Stimulated activated CD4-positive, alpha-beta T cell treated with anti-CD3 and anti-CD28 coated beads, Interleukin-2, amount 100 ng/mL, for 24 hours (primary cell): ENCODE measurements at places on chromosomes 1 and 21.

GRCh38 chr1:199857108-199857507 is 170.4 kb upstream of the NR5A2 start:
- no peak for DNase-seq

GRCh38 chr1:68141071-68142021 is 90.9 kb upstream of the DIRAS3 start:
- no peak for DNase-seq

DNA sequence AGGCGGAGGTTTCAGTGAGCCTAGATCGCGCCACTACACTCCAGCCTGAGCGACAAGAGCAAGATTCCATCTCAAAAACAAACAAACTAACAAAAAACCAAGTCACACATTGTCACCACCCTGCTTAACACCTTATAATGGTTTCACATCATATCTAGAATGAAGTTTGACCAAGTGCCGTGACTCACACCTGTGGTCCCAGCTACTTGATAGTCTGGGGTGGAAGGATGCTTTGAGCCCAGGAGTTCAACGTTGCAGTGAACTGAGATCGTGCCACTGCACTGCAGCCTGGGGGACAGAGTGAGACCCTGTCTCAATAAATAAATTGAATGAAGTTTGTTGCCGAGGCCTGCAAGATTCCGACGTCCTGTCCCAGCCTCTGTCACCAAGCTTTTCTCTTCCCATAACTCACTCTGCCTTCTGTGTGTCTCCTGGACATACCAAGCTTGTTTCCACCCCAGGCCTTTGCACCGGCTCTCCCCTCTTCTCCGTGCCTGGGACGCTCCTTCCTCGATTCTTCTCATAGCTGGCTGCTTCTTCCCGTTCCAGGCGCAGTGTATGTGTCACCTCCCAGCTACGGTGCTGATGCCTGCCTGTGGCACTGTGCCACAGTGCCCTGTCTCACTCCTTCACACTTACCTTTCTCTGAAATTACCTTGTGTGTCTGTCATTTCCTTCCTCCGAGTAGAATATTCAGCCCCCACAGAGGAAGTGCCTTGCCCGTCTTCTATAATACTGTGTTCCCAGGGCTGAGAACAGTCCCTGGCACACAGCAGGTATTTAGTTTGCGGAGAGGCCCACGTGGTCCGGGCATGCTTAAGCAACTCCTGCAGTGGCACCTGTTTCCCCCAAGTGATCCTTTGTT is 3.8 kb upstream of the SELENON start:
- DNase-seq = peak; percentile 49

DNA sequence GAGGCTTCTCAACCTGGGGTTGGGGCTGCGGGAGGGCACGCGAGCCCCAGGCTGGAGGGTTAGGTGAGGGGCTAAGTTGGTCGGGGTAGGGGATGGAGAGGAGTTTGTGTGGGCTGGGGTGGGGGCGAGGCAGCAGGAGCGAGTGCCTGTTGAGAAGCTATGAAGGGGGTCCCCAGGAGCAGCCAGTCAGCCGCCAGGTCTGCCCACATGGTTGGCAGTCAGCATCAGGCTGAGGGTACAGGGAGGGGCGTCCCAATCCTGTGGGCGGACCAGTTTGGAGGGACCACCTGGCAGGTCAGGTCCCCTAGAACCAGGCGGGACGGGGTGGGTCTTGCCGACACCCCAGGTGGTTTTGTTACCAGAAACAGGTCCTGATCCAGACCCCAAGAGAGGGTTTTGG is 400 bp upstream of the TRIM17 start:
- DNase-seq = no peak

- no peak for DNase-seq
Measured at GRCh38 chr1:65232461-65232990, 76.8 kb upstream of the DNAJC6 start.

DNA sequence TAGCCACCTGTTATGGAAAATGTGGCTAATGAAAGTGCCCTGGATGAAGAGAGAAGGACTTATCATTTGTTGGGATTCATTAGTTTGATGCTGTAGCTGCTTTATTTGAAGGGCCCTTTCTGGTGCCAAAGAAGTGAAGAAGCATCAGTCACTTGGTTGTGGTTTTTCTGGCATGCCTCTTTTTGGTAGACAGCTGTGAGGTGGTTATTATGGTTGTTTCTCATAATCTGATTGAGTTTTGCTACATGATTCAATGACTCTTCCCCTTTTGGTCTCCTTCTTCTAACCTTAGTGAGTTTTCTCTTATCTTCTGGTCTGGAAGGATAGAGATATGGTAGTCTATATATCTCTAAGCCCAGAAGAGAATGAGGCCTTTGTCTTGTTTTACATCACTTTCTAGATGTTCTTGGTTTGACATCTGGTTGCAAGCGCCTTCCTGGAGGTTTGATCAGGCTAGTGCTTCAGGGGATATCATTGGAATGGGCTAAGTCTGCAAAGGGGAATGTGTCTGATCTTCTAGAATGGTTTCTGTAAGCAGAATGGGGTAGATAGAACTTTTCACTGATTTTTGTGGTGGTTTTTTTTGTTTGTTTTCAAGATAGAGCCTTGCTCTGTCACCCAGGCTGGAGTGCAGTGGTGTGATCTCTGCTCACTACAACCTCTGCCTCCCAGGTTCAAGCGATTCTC is 26.0 kb downstream of the ARID1A start:
- DNase-seq = no peak

- no peak for DNase-seq
Measured at GRCh38 chr1:36034692-36035091, 49.2 kb upstream of the TEKT2 start.

- DNase-seq = no peak
Measured at GRCh38 chr1:55305735-55306134, 90.6 kb upstream of the USP24 start.

GRCh38 chr1:98201666-98202081 is 280.8 kb upstream of the DPYD start:
- DNase-seq = no peak

- no peak for DNase-seq
Measured at GRCh38 chr1:9105336-9105867, 23.5 kb downstream of the GPR157 start.

DNA sequence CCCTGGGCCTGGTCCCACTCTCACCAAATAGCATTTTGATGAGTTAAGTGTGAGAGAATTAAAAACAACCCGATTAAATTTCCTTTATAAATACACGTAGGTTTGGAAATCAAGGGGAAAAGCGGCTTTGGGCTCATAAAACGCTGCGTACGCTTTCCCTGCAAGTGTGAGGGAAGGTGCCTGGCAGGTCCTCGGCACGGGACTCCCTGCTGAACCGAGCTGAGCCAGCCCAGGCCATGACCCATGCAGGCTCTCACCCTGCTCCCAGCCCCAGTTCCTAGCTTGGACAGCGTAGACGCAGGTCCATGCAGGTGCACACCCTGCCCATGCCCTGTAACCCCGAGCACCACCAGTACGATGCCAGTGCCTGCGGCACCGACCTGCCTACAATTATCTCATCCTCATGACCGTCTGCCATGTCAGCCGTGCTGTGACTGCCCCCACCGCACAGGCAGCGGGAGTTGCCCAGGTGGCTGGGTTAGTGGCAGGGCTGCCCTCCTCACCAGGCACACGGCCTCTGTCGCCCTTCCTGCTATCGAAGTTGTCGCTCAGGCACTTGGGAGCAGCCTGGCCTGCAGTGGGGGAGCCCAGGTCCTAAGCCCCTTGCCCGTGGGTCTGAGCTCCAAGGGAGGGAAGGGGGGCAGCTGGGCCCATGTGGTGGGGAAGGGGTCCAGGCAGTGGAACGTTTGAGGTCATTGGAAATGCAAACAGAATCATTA is 41.0 kb upstream of the ACTRT2 start:
- no peak for DNase-seq

GRCh38 chr1:197141575-197141974 is 4.9 kb downstream of the ASPM start:
- DNase-seq = no peak

GRCh38 chr1:36087233-36088123 is 1.2 kb upstream of the ADPRS start:
- no peak for DNase-seq

GRCh38 chr1:63640633-63641567 is 47.7 kb downstream of the PGM1 start:
- no peak for DNase-seq

GRCh38 chr1:109248797-109249629 is at the start of gene CELSR2:
TSS of gene CELSR2 (plus strand) at chr1:109249539. CDS start at chr1:109250080, 541 bp downstream.
- peak; percentile 70 for DNase-seq

- no peak for DNase-seq
Measured at GRCh38 chr1:183212870-183213269, 26.8 kb downstream of the LAMC2 start.

DNA sequence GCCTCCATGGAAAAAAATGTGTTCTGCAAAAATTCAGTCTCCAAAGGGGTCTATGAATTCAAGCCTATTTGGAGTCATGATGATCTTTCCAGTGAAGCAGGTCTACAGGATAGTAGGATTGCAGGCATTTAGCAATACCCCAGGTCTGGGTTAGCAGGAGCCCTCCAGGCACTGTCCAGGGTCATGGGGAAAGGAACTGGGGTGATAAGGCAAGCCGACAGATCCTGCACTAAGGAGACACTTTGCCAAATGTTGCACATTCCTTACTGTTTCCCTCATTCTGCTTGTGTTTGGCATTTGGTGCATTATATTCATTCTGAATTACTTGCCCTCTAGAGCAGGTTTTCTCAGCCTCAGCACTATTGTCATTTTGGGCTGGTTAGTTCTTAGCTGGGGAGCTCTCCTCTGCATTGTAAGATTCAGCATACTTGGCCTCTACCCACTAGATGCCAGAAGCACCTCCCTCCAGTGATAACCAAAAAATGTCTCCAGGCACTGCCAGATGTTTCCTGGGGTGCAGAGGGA is 333.3 kb upstream of the PLXNA2 start:
- DNase-seq = no peak

DNA sequence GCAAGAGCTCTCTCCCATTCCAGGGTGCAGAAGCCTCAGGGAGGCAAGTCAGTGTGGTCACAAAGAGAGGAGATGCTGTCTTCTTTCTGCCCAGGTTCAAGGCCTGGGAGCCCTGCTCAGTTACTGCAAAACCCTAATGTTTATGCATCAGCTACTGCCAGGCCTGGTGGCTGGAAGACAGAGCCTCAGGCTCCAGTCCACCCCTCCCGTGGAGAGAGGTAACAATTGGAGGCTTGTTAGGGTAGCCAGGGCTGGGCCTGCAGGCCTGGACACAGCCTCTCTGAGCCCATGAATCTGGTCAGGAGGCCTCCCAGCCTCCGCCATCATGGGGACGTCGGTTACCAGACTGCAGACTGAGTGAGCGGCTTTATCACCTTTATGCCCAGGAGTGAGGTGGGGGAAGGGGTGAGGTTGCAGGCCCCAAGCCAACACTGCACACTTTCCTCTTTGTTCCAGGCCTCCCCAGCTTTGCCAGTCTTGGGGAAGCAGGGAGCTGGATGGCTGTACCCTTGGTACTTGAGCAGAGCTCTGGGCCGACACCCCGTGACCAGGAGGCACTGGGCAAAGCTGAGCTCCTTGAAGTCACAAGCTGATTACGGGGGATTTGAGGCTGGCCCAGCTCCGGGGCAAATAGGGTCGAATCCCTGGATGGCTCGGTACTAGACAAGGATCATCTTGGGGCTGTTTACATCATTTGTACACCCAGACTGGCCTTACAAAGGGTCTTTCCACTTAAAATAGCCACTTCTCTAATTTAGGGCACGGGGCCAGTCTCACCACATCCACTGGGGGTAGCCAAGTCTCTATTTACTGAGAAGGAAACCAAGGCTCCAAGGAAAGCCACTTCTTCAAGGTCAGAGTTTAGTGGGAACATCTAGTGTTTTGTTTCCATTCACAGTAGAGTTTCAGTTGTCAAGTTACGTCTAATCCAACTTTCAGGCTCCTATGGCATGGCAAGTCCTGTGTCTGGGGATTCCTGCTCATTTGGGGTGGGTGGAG is 5.2 kb downstream of the SLC2A1 start:
- DNase-seq = no peak

DNA sequence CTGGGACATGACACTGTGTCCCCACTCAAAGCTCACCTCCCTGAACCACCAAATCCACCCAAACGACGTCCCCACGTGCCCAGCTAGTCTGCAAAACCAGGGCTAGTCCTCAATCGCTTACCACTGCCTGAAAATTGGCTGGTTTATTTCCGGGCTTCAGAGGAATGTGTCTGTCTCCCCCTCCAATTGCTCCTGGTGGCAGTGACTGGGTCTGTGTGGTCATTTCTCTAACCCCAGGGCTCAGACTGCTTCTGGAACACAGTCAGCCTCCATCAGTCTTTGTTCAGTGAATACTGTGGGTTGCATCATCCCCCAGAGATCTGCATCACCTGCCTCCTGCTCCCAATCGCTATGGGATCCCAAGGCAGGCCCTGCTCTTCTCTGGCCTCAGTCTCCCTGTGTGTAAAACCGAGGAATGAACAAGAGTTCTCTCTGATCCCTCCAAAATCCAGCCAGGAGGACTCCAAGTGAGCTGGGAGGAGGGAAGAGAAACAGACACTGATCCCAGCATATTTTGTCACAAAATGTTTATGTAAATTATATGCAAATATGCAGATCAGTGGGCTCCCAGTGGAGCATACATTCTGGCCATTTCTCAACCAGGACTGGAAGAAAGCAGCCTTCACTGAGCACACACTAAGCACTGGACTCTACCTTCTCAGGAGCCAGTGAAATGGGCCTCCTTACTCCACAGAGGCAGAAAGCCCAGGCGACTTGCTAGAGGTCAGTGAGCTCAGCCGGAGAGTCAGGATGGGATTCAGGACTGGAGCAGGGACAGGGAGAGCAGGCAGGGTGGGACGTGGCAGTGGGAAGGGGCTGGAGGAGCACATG is 20.9 kb downstream of the SDC3 start:
- DNase-seq = no peak

- no peak for DNase-seq
Measured at GRCh38 chr1:94821636-94822305, 1.6 kb downstream of the SLC44A3 start.

- no peak for DNase-seq
Measured at GRCh38 chr1:214361636-214362035, 80.7 kb downstream of the SMYD2 start.

DNA sequence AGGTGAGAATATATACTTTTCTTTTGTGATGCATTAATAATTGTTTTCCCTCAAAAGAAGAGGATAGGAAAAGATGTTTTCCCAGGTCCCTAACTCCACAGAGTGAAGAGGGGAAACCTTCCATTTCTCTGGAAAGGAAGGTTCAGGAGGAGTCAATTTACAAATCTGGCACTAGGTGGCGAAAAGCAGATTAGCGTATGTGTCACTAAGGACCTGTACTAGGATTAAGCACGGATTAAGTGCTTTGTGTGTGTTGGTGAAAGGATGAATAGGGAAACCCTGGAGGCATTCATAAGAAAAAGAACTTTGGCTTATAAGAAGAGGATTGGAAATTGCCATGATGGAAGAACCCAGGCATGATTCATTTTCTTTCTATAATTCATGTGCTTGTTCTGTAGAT is 410.1 kb upstream of the PLXNA2 start:
- no peak for DNase-seq

GRCh38 chr1:155174324-155175280 is 953 bp downstream of the TRIM46 start:
- DNase-seq = peak; percentile 56
